ENCODE measurements at places on chromosomes 16 and 17.

- DNase-seq = peak; percentile 79
Measured at GRCh38 chr16:54930005-54930868, at the start of gene IRX5. IRX5 (plus strand) TSS chr16:54930865; CDS start chr16:54931199, 334 bp downstream.

DNA sequence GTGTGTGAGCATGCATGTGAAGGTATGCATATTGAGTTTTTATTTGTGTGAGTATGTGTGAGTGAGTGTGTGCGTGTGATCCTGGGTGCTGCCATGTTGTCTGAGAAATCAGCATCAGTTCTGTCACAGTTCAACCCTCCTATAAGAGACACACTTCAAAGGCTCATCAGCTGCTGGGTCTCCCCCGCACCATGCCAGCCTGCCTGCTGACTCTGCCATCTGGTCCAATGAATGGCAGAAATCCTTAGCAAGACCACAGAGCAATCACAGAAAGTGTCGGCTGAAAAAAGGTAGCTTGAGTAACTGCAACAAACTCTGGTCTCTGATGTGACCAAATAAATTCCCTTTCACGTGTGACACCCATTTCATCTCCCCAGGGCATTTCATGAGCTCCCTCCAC is 381.8 kb upstream of the MAF start:
- DNase-seq = no peak

DNA sequence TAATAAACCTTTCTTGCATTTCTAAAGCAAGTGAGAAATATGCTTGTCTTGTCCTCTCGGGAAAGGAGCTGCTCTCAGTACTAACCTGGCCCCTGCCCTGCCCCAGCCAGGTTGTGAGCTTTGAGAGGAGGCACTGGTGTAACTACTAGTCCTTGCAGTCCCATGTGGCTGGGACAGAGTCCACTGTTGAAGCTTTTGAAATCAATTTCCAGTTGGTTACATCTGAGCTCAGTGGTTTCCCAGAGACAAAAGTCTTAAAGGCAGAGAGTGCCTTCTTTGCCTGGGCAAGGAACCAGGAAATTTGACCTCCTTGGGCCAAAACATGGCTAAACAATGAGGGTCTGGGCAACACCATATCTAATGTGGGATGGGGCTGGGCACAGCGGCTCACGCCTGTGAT is 48.7 kb downstream of the GSG1L start:
- no peak for DNase-seq

DNA sequence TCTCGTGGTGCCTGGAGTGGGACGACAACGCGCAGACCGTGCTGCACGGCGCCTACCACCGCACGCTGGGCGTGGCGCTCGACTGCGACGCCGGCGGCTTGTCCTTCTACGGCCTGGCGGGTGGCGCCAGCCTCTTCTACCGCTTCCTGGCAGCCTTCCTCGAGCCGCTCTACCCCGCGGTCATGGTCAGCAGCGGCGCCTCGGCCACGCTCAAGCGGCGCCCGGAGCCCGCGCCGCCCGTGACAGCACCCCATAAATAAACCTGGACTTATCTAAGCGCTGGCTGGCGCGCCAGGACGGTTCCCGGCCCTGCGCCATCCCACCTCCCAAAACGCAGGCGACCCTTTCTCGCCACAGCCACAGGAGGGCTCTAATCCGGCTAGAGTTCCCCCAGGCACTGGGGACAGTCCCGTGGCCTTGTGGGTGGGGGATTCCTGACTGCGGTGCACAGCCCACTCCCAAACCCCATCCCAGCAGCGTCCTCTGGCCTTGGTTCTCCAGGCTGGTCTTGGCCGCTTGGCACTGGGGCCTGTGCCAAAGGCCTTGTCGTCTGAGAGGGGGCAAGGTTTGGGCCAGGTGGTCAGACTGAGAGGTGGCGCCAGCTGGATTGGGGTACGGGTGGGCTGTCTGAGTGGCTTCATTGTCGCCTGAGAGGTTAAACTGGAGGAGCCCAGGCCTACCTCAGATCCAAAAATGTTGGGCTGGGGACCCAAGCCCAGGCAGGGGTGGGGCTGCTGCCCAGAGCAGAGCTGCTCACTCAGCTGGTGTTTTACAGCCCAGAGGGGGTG is 10.1 kb upstream of the SLC16A5 start:
- peak; percentile 64 for DNase-seq

- no peak for DNase-seq
Measured at GRCh38 chr17:7354262-7354843, 603 bp upstream of the TMEM95 start.

DNA sequence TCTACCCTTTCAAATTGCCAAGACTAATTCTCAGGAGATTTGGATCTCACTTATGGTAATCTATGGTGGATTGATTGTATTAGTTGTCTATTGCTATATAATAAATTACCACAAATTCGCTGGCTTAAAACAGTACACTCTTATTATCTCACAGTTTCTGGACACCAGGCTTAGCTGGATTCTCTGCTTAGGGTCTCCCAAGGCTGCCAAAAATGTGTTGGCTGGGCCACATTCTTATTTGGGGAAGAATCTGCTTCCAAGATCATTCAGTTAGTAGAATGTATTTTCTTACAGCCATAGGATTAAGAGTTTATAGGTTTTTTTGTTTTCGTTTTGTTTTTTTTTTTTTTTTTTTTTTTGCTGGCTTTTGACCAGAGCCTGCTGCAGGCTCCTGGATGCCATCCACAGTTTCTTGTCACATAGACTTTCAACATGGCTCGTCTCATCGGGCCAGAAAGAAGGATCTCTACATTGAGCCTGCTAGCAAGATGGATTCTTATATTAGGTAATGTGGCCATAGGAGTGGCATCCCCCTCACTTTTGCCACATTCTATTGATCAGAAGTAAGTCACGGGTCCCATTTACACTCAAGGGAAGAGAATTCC is 415.3 kb downstream of the KIF2B start:
- no peak for DNase-seq

- no peak for DNase-seq
Measured at GRCh38 chr17:39607851-39608130, at the start of gene NEUROD2. NEUROD2 (minus strand) TSS chr17:39607920; CDS start chr17:39606599, 1,321 bp downstream.

GRCh38 chr17:82367724-82368524 is 3.6 kb upstream of the UTS2R start:
- no peak for DNase-seq

- no peak for DNase-seq
Measured at GRCh38 chr17:62791235-62791734, 16.8 kb downstream of the MARCHF10 start.

GRCh38 chr17:38922538-38923297 is 2.7 kb upstream of the LASP1NB start:
- peak; percentile 89 for DNase-seq

DNA sequence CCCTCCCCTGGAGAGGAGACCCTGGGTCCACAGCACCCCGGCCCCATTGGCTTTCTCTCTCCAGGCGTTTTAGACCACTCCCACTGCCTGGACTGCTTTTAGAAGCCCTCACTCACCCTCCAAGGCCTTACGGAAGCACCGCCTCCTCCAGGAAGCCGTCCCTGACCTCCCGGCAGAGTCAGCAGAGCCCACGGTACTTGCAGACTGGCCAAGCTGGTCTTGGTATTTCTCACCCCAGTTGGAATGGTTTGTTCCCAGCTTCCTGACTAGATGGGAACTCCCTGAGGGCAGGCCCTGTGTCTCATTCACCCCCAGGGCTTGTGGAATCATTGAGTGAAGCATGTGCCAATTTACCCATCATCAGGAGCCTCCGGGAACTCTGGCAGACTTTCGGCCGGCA is 9.2 kb downstream of the SCGB1C2 start:
- peak; percentile 9 for DNase-seq

- no peak for DNase-seq
Measured at GRCh38 chr17:64442541-64442971, 6.4 kb upstream of the MILR1 start.

DNA sequence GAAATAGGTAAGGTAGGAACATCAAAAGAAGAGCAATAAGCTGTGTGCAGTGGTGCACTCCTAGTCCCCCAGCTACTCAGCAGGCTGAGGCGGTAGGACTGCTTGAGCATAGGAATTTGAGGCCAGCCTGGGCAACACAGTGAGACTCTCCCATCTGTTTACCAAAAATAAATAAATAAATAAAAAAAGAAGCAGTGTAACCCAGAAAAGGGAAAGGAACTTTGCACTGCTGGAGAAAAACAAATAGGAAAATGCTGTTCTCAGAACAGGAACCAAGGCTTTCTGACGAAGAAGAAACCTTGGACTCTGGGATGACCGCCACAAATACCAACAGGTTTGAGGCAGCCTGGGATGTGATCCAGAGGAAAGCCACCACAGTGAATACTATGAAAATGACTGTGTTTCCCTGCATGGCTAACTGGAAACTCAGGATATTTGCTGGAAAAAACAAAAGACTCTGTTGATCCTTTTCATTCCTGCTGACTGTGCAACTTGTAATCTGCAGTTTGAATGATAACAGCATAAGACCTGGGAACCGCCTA is 41.2 kb downstream of the TTC19 start:
- DNase-seq = no peak

- no peak for DNase-seq
Measured at GRCh38 chr16:13835387-13835786, 84.6 kb upstream of the ERCC4 start.

DNA sequence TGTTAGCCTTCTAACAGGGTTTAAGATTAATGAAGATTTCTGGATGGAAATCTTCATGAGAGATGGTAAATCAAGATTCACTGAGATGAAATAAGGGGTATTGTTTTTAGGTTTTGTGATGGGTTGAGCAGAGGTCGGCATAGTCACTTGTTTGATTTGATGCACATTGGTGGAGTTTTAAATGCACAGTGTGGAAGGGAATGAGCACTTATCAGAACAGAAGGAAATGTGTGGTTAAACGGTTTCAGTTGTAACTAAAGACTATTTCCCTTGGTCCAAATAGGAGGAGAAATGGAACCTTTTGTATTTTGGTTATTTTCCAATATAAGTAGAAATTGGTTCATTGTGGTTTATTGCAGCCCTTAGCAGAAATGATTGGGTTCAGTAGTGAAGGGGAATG is 34.1 kb downstream of the CBFB start:
- DNase-seq = no peak

DNA sequence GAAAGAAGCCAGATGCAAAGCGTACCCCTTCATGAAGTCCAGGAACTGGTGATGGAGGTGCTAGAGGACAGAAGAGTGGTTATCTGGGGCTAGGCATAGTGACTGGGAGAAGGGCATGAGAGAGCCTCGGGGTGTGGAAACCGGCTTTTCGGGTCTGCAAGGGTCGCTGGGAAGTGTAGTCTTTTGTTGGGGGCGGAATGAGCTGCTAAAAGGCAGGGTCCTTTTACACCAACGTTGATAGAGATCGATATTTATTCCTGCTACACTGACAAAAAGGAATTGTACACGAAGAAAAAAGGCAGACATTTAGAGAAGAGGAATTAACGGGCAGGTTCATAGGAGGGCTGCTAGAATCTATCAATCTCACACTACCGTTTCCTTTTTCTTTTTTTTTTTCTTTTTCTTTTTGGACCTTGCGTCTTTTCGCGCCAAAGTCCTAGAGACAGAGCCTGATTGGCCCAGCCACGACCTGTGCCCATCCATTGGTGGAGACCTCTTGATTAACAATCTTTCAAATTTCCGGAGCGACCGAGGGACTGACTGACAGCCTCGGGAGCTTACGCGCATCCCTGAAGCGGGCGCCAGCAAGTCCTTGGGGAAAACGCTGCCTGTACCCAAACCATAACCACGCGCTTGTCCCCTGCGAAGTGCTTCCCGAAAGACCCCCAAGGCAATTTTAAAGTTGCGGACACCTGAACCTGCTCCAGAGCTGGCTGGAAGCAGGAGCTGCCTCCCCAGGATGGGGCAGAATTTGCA is 27.7 kb upstream of the DHRS7B start:
- DNase-seq = peak; percentile 42

GRCh38 chr16:85931596-85932402 is 32.8 kb downstream of the IRF8 start:
- DNase-seq = no peak

- DNase-seq = no peak
Measured at GRCh38 chr17:59355030-59355701, 23.7 kb downstream of the YPEL2 start.

- DNase-seq = no peak
Measured at GRCh38 chr16:65415460-65415859, 293.6 kb upstream of the CDH11 start.

GRCh38 chr17:56506349-56506748 is 87.2 kb upstream of the NOG start:
- DNase-seq = no peak

DNA sequence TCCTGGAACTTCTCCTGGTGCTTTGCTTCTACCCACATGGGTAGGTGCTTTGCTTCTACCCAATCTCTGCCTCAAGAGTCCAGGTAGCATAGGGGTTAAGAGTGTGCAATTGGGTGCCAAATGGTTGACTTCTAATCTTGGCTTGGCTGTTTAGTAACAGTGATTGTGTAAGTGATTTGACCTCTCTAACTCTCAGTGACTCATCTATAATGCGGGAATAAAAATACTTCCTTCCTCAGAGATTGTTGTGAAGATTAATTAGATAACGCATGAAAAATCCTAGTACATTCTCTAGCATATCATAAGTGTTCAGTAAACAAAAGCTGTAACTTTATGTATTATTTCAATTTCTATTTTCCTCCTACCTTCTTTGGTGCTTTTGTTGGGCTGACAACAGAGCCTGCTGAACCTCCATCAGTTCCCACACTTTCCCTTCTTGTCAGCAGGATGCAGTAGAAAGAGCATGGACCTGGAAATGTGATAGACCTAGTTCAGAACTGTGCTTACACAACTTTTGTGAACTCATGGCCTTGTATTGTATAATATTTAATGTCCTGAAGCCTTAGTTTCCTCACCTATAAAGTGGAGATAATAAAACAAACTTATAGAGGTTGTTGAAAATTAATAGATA is 72.9 kb upstream of the SMIM36 start:
- no peak for DNase-seq

DNA sequence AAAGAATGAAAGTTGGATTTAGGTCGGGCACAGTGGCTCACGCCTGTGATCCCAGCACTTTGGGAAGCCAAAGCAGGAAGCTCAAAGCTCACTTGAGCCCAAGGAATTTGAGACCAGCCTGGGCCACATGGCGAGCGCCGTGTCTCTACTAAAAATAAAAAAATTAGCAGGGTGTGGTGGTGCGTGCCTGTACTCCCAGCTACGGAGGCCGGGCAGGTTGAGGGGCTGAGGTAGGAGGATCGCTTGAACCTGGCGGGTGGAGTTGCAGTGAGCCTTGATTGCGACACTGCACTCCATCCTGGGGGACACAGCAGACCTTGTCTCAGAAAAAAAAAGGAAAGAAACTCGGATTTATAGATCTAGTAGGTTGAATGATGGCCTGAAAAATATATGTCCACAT is 37.4 kb upstream of the RPH3AL start:
- no peak for DNase-seq

- DNase-seq = no peak
Measured at GRCh38 chr17:63571632-63572310, 21.5 kb downstream of the DCAF7 start.

Measured in uterus (tissue), 4 donors.